Nucleus accumbens (tissue), 56 donors: ENCODE measurements at places on chromosomes 1 and 21.

DNA sequence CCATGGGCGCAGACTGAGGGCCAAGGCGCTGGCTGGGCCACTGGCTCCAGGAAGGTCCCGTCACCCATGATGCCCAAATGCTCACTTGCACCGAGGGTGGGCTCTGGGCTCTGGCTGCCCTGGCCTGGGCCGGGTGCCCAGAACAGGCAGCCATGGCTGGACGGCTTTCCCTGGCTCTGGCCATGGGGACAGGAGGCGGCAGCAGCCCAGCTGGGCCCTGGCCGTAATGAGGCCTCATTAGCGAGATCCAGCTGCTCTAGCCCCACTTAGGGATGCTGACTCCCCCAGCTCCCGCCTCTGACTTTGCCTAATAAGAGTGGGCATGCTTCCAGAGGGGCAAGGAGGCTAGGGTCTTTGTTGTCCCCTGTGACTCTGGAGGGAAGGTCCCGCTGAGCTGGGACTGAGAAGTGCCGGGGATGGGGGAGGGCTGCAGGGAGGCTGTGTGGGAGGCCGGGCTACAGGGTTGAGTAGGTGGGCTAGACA, 11.8 kb downstream of the SLC6A9 start:
- peak; percentile 24 for DNase-seq

GRCh38 chr21:28142697-28143096, 850.0 kb downstream of the LTN1 start:
- no peak for DNase-seq

DNA sequence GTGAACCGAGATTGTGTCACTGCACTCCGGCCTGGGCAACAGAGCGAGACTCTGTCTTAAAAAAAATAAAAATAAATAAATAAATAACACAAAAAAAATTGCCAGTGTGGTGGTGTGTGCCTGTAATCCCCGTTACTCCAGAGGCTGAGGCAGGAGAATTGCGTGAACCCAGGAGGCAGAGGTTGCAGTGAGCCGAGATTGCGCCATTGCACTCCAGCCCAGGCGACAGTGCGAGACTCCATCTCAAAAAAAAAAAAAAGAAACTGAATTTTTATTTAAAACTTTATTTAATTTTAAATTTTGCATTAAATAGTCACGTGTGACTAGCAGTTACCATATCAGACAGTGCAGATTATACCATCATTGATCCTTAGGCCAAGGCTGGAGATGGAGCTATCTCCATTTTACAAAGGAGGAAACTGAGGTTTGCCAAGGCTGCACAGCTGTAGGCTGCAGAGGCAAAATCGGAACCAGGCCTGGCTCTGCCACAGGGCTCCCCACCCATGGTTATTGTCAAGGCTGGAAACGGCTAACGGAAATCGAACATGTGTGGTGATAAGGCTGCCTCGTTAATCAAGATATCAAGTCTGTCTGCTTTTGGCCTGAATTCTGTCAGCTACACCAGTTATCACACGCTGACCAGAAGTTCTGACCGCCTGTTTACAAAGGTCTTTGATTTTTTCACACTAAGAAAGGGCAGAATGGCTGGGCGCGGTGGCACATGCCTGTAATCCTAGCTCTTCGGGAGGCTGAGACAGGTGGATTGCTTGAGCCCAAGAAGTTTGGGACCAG, 20.5 kb downstream of the HSPG2 start:
- no peak for DNase-seq

DNA sequence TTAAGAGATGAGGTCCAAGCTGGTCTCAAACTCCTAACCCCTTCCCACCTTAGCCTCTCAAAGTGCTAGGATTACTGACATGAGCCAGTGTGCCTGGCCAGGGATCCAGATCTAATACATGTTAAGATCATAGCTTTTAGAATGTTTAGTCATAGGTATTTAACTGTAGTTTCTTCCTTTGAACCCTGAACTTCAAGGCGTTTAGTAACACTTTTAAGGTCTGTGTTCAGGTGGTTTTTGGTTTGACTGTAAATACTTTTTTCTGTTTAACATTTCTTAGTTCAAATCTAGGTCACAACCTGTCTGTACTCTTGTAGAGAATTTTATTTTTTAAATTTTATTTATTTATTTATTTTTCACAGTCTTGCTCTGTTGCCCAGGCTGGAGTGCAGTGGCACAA, 28.1 kb downstream of the RAP1A start:
- DNase-seq, result no peak

- DNase-seq, result no peak
Measured at GRCh38 chr1:20848162-20848561, 61.1 kb upstream of the HP1BP3 start.

- no peak for DNase-seq
Measured at GRCh38 chr1:29105822-29106221, 17.9 kb downstream of the TMEM200B start.

GRCh38 chr1:39672551-39672947, 642 bp upstream of the NT5C1A start:
- no peak for DNase-seq
